IMR-90 (cell line): ENCODE measurements at places on chromosomes 12 and 14. TPM values are rescaled to one million over a fixed set of nuclear protein-coding genes. Genes with fewer than 3 reads are reported as not detected.
A peak's percentile ranks its signal among the peaks of the same experiment; 100 is the strongest.

DNA sequence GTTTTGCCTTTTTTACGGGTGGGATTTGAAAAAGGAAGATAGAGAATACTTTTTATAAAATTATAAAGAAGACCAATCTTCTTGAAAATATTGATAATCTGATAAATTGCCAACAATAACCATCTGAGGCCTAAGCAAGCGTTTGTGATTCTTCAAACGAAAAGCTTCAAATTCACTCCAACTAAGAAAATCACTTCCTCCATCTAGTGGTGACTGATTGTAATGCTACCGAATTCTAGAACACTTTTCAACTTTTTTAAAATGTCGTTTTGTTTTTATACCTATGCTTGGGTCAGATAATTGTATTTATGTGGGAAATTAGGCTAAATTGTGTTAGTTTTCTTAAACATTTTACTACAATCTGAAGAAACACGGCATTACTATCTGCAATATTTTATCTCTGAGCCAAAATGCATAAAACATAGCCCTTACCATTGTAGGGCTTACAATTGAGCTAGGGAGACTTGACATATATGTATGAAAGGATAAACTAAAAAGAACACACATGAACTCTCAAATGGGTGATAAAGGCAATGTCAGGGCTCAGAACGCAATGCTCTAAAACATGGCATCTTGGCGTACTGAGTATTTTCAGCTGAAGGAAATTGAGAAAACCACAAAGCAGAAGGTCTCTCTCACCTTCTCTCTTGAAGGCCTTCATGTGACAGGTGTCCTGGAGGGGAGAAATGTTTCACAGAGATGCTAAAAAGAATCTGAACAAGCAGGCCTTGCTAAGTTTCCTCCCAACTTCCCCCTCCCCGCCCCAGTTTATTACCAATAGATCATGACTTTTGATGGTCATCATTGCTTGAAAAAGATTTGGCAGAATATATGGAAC, 36.8 kb upstream of the G2E3 start:
- DNase-seq = peak; percentile 51
- H3K4me3 ChIP-seq = no peak overlapping the region
- H3K36me3 ChIP-seq = no peaks in the 10 kb centered on the region

PLEKHD1 gene
- total RNA-seq = under 0.01 TPM in 1 of 2 replicates, not detected in the other

DNA sequence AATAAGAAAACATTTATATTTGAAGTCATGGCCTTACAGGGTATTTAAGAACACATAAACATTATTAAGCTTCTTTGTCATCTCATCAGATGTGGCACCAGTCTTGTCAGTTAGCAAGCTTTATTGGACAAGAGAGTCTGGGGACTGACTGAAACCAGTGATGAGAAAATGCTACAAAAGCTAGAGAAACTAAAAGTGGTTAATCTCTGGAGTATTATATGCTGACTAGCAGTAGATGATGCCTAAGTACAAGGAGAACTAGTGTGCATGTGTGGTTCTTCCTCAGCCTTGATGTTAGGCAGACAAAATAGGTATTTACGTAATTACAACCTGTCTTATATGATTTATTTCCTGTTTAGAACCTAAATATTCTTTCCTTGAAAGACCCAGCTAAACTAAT, 176.5 kb downstream of the CPNE8 start:
- no peaks in the 10 kb centered on the region for H3K4me1 ChIP-seq
- no peaks in the 10 kb centered on the region for H3K36me3 ChIP-seq
- DNase-seq = no peak
- H3K27ac ChIP-seq = no peak overlapping the region

RPL6 gene
- total RNA-seq = 1,317 and 1,900 TPM in 2 replicates

COX6A1 gene
- total RNA-seq = 339 and 396 TPM in 2 replicates

- H3K27me3 ChIP-seq = no peaks in the 10 kb centered on the region
- H3K4me1 ChIP-seq = no peaks in the 10 kb centered on the region; the same call in 1 of the 2 replicates
- no peak for DNase-seq
Observed at GRCh38 chr12:56143870-56144269, 8.5 kb upstream of the MYL6B start.

GRCh38 chr12:26156201-26156871, 31.5 kb upstream of the BHLHE41 start:
- no peak overlapping the region for H3K27ac ChIP-seq
- peaks cover 15% of the 10 kb centered on the region for H3K4me1 ChIP-seq
- H3K36me3 ChIP-seq = no peaks in the 10 kb centered on the region
- H3K4me3 ChIP-seq = no peak overlapping the region
- no peak for DNase-seq
